Activated T-helper 1 cell treated with anti-CD3 and anti-CD28 coated beads, Interleukin-2, amount 50 U/mL, for 16 hours (primary cell): ENCODE measurements at places on chromosomes 6 and 20.

- DNase-seq: no peak
Observed at GRCh38 chr6:5599127-5599526, 337.8 kb downstream of the FARS2 start.

- DNase-seq: no peak
Observed at GRCh38 chr20:24840121-24840713, 108.9 kb upstream of the CST7 start.

DNA sequence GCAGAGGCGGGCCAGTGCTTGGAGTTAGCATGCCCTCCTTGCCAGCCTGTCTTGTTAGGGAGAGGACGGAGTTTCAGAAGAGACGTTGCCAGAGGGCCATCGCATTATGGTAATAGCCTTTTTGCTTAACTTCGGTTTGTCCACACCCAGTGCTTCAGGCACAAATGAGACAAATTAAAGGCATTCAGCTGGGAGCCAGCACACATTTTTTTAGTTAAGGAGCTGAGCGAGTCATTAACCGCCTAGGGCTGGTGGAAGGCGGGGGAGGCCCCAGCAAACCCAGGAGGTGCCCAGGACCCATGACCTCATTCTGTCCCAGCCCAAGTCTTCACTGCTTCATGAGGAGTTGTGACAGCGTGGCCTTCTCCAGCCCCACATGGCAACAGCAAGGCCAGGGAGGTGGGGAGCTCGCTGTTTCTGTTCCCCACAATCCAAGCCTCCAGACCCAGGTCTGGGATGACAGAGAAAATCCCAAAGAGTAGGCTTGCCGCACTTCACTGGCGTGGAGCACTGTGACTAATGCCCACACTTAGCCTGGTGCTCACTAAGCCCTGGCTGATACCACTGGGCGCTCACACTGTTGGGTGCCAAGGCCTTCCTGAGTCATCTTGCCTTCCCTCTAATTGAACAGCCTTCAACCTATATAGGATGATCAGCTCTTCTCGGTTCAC is 237.1 kb downstream of the ANKRD60 start:
- DNase-seq: no peak

DNA sequence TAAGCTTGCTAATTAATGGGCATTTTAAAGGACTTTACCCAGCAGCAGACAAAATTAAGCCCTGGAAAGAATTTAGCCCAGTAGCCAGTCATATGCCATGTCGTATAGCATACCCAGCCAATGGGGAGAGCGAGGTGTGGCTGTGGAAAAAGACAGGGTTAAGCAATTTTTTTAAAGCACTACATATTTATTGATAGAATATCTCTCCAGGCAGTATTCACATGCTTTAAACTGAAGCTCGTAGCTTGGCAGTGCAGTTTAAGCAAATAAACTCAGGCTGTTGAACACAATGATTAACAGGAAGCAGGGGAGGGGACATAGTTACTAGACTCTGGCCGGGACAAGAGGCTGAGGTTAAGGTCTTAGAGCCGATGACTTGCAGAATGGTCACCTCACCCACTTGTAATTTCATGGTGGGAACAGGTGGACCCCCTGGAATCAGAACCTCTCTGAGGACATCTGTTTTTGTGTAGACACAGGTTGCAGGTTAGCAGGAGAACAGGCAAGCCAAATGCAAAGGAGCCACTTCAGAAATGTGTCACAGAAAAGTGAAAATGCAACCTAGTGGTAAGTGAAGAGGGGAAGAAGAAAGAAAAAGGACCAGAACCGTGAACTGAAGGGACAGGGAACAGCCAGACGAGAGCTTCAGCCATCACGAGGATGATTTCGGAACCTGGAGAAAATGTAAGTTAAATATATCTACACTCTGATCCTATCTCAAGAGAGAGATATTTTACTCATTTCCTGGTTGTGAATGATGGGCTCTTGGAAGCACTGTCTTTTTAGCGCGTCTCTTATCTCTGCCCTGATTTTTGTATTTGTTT is 7.2 kb downstream of the GCNT2 start:
- DNase-seq: no peak

- DNase-seq: no peak
Observed at GRCh38 chr6:83273596-83273995, 80.4 kb downstream of the RWDD2A start.

DNA sequence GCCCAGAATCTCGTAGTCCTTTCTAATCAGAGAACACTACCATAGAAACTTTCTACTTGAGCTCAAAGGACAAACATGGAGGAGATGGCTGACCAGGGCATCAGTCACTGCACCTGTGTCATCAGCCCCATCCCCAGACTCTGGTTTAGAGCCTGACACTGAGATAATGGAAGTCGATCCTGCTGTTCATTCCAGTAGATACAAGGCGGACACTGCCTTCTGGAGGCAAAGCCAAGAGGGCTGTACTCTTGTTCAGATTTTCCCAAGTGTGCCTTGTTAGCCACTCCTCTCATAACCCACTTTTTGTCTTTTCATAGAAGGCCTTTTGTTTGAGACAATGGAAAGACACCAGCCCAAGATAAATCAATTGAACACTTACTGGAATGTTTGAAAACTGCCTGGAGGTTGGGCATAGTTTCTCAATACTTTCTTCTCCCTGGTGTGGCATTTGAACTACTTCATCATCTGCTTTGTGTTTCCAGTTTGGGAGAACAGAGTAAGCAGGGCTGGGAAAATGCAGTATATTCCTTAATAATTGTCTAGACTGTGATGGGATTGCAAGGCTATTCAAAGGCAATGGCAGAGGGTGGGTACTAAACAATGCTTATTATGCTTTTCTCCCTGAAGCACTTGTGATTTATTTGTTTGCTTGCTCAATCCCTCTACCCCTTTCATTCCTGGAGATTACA is 99.7 kb downstream of the CLIC5 start:
- DNase-seq: no peak

- DNase-seq: no peak
Observed at GRCh38 chr20:3242172-3242692, 3.2 kb upstream of the SLC4A11 start.

DNA sequence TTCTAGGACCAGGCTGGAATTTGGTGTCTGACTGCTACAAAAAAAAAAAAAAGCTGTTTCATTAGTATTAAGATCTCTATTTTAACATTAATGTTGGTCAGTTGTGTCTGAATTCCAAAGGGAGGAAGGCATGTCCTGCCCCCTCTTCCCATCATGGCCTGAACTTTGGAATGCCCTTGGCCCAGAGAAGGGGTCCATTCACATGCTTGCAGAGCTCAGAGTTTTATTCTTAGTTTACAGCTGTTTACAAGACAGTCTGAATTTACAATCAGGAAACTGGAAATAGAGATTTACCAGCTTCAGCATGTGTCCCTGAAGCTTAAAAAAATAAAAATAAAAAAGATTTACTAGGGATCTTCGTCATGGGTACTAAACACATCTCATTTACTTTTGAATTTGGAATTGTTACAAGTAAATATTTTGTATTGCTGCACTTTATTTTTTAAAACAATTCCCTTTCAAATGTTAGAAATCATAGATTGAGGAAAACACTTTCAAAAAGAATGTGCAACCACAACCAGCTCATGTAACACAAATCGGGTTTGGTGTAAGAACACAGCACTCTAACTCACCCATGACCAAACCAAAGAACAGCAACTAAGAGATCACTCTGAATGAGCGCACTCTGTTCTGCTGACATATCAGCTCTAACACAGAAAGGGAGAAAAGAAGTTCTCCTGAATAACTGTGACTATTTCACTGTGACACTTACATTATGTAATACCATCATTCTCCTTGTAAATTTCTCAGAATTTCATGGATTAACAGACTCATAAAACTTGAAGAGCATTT is 6.6 kb upstream of the SERPINB6 start:
- no peak for DNase-seq

DNA sequence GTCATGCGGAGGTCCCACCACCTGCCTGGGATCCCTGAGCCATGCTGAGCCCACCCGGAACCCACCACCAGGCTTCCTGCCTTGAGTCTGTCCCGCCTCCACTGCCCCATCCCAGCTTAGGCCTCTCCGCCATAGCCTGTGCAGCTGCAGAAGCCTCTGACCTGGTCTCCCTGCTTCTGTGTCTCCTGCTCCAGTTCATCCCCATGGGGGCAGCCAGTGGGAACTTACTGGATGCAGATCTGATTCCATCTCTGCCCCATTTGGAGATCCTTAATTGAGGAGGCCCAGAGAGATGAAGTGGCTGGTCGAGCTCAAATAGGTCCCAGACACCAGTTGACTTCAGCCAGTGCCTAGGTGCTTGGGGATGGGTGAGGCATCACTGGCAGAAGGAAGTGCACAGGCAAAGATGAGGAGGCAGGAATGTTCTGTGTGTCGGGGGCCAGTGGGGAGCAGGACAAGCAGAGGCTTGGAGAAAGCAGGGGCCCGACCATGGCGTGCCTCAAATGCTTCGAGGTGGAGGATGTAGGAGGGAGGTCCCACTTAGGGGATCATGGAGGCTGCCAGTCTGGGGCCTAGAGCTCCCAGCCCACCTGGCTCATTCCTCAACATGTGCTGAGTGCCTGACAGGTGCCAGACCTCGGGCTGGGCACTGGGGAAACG is 112.8 kb downstream of the TOX2 start:
- no peak for DNase-seq

- peak; percentile 56 for DNase-seq
Observed at GRCh38 chr6:130872250-130873095, 45.3 kb downstream of the SMLR1 start.

- no peak for DNase-seq
Observed at GRCh38 chr6:87918461-87918941, 129.1 kb upstream of the SPACA1 start.

GRCh38 chr6:89067796-89068195 is 12.8 kb upstream of the PNRC1 start:
- no peak for DNase-seq
